ENCODE measurements at places on chromosomes 4 and X.

GRCh38 chr4:60757986-60758680 lies 442.0 kb upstream of the ADGRL3 start:
- DNase-seq = peak; percentile 57

- DNase-seq = peak; percentile 77
These were observed 87.9 kb downstream of the LRRC66 start for GRCh38 chr4:51932261-51932660.

- no peak for DNase-seq
These were observed 156.1 kb downstream of the AFAP1 start for GRCh38 chr4:7783541-7783940.

- peak; percentile 43 for DNase-seq
These were observed 305.4 kb downstream of the PCDH18 start for GRCh38 chr4:137226900-137227299.

GRCh38 chr4:139042981-139043460 lies 27.4 kb downstream of the NOCT start:
- no peak for DNase-seq

GRCh38 chr4:147777456-147778091 lies 45.7 kb downstream of the ARHGAP10 start:
- no peak for DNase-seq

DNA sequence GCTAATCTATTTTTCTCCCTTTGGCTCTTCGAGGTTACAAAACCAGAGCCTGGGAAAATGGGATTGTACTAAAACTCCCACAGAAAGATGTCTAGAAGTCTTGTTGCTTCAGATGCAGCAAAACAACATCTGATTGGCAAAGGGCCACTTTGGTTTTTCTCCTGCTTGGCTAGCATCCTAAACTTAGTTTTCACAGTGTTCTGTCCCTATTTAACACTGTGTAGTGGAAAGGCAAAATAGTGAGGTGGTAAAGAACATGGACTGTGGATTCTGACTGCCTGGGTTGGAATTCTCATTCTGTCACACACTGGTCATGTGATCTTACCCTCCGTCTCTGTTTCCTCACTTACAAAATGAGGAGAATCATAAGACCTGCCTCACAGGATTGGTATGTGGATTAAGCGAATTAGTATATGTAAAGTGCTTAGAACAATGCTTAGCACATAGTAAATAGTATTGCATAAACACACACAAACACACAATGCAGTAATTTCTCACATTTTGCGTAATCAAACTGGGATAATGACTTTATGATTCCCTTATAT lies 23.5 kb downstream of the TIGD2 start:
- DNase-seq = peak; percentile 98

DNA sequence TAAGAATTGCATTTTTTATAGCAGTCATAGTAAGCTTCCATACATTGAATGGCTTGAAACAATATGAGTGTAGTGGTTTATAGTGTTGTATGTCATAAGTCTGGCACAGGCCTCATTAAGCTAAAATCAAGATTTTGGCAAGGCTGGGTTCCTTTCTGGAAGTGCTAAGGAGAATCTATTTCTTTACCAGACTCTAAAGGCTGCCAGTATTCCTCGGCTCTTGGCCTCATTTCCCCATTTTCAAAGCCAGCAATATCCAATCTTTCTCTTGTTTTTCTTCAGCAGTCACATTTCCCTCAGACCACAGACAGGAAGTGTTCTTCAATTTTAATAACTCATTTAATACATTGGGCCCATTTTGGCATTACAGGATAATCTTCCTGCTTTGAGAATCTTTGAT lies 1155.5 kb upstream of the PABPC4L start:
- no peak for DNase-seq

- DNase-seq = peak; percentile 2
These were observed 10.6 kb downstream of the TSPAN6 start for GRCh38 chrX:100625985-100626491.

- DNase-seq = peak; percentile 68
These were observed 113.5 kb downstream of the DHX15 start for GRCh38 chr4:24470666-24471485.

DNA sequence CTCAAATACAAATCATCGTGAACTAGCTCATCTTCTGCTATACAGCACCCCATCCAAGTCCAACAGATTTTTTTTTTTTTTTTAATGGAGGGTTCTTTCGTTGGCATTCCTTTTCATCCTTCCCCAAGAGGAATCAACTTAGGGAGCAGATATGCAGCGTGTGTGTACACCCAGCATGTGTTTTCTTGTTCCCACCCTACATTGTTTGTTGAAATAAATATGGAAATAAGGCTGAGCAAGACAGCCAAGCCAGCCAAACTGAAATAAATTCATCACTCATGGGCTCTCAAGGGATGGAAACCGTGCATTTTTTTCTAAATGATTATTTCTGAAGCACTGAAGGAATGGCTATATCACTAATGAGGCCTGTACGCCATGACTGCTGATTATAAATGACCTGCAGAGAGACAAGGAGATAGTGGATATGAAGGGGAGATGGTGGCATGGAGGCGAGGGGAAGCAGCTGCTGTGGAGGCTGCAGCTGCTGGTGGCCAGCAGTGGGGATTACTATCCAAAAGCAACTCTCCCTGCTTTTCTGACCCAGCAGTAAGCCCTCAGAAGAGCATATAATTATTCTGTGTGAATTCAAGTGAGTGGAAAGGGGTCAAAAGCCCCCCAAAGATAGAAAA lies 173.9 kb downstream of the MGST2 start:
- no peak for DNase-seq

GRCh38 chrX:42495139-42495538 lies 282.8 kb downstream of the PPP1R2C start:
- DNase-seq = no peak

GRCh38 chr4:113539408-113539807 lies 222.1 kb downstream of the CAMK2D start:
- DNase-seq = peak; percentile 64

GRCh38 chrX:87679849-87680248 lies 162.2 kb downstream of the KLHL4 start:
- DNase-seq = no peak

GRCh38 chr4:106362086-106362825 lies 6.3 kb downstream of the GIMD1 start:
- DNase-seq = no peak

DNA sequence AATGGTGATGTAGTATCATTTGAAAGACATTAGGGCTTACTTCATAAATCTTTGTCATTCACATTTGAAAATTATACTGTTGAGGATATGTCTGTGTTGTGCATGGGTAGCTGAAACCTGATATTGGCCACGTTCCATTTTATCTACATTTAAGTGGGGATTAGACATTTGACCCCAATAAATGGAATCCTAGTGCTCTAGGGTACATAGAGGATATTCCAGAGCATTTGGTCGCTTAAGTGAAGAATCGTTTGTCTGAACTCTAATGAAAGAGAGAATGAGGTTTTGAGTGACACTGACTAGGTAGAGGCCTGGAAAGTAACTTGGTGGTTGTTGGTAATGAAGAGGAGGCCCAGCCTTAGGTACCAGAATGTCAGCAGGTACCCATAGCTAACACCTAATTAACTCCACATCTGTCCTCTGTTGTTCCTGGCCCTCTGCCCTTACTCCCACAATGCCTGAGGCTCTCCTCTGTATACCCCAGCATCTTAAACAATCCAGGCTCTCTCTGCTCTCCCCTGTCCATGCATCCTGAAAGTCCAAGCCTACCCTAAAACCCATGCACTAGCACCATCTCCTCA lies 299.5 kb upstream of the KLF3 start:
- no peak for DNase-seq

GRCh38 chr4:13627178-13627605 lies 333 bp downstream of the BOD1L1 start:
- DNase-seq = no peak

DNA sequence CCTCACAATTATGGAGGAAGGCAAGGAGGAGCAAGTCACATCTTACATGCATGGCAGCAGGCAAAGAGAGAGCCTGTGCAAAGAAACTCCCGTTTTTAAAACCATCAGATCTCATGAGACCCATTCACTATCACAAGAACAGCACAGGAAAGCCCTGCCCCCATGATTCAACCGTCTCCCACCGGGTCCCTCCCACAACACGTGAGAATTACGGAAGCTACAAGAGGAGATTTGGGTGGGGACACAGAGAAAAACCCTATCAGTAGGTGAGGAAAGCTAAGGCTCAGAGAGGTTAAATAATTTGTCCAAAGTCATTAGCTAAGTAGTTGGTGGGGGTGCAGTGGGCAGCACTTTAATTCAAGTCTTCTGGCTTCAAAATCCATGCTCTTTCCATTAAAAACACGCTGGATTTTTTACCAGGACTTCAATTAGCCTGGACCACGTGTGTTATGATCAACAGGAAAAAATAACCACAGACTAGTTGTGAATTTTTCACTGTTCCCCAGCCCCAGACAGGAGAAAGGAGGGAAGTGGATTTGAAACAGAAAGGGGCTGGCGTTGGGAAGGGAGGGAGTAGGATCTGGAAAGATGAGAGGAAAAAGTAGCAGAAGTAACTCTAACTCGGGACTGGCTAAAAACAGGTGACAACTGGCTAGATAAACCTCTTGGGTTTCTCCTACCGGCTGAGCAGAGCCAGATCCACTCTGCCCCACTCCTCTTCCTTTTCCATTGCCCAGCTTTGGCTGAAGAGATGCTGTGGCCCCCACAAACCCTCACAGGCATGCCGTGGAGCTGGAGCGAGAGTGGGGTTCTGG lies 986 bp downstream of the MTMR8 start:
- no peak for DNase-seq

GRCh38 chr4:36172656-36173055 lies 71.7 kb downstream of the ARAP2 start:
- no peak for DNase-seq

DNA sequence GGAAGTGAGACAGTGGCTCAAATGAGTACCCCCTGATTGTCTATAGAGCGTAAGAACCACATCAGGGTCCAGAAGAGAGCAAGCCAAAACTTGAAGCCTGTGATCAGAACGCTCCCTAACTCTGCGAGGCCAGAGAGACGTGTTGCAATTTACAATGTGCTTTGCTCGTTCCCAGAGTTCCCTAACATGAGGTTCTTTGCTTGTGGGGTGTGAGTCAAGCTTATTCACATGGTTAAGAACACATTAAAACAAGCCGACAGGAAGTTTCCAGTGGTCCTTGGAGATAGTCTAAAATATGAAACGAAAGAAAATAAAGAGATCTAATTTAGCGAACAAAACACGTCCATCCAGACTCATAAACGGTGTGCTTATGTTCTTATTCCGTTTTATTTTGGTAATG lies 702.3 kb downstream of the TRIML1 start:
- DNase-seq = peak; percentile 10

DNA sequence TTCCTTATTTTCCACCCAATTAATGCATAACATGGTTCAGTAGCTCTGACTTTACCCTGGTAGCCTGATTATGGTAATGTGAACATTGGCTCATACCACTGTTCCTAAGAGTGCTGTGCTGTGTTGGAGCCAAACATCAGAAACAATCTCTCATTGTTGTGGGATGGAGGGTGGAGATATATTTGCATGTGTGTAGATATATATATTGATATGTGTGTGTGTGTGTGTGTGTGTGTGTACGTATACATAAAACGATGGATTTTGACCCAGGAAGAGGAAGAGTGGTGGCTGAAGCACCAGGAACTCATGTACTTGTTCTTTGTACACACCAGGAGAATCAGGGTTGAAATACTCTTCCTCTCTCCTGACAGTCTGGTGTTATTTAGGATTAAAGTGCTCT lies 247.7 kb downstream of the IL15 start:
- DNase-seq = no peak

DNA sequence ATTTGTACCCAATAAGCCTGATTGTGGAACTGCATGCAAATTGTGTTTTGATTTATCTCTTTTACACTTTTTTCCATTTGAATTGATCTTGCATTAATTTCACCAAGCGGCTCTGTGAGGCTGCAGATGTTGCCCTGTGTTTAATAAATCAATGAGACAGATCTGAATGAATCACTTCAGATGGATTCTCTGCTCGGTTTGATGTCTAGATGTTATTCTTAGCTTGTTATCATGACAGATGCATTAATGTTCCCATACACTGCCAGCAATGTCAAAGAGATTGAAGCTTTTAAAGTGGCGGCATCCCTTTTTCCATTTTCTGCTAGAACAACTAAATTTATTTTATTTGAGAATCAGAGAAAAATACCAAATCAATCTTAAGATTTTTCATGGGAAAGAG lies 6.3 kb downstream of the DACH2 start:
- DNase-seq = no peak

DNA sequence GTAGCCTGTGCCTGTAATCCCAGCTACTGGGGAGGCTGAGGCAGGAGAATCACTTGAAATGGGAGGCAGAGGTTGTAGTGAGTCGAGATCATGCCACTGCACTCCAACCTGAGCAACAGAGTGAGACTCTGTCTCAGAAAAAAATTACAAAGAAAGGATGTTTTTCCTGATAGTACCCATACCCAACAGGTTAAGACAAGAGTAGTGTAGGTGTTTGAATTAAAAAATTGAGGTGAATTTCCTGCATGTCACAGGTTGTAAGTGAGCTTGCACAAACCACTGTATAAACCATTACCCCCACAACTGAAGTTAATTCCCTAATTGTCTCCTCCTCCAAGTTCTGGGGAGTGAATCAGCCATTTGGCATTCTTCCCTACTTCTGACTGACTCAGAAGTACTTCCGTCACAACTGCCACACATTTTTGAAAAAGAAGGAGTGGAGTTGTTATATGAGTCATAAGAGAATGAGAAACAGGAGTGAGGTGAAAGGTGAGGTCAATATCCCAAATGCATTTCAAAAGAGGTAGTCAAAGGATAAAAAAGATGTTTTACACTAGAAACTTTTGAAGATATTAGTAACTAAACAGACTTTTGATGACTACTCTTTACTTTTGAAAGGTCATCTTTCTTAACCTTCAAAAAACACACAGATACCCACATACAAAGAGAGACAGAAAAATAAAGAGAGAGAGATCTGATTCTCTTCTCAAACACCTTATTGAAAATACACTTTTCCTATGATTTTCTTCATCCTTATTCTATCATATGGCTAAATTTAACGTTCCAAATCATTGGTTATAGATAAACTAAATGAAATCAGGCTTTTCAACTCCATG lies 134.5 kb downstream of the BTC start:
- DNase-seq = peak; percentile 99

DNA sequence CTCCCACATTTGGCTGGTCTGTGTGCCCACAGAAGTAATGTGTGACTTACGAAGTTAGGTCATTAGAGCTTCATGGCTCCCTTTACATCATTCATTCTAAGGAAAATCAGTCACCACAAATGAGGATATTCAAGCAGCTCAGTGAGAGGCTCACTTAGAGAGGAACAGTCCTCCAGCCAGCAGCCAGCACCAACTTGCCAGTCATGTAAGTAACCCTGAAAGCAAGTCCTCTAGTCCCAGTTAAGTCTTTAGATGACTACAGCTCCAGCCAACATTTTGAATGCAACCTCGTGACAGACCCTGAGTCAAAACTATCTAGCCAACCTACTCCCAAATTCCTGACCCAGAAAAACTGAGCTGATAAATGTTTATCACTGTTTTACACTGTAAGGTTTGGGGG lies 71.3 kb downstream of the LRBA start:
- DNase-seq = no peak

GRCh38 chrX:11640089-11640488 lies 25.6 kb downstream of the ARHGAP6 start:
- no peak for DNase-seq

DNA sequence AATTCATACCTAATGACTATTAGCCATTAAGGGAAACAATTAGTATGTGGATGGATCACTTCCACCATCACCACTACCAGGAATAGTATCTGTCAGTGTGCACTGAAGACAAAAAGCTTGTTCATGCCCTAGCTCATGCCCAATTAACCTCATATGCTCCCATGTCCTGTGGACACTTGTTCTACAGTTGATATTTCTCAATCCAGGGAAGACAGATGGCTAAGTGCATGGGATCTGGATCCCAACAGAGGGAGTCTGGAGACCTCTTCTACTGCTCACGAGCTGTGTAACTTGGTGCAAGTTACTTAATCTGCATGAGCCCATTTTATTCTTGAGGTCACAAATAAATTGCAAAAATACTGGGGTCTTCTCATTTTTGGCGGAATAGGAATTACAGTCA lies 23.7 kb downstream of the AMOT start:
- DNase-seq = no peak
